Stimulated activated CD8-positive, alpha-beta memory T cell treated with anti-CD3 and anti-CD28 coated beads, Interleukin-4, amount 100 ng/mL, for 4 hours (primary cell): ENCODE measurements at places on chromosomes 7 and 10.

- no peak for DNase-seq
Measured at GRCh38 chr10:119801176-119801575, 71.5 kb downstream of the MCMBP start.

DNA sequence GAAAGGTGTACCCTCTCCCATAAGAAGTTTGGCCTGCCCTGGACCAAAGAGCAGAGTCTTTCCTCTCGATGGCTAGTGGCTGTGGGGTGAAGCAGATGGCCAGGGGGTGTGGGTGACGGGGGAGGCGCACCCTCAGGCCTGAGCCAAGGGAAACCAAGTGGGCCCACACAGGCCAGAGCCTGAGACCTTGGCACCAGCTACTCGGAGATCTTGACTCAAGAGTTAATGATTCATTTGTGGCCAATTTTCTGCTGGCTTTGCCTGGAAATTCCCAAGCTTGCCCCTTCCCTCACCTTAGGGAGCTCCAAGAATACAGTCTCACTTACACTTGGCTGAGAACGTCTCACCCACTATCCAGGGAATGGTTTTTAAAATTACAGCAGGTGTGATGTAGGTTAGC, 42.7 kb downstream of the ZMIZ1 start:
- no peak for DNase-seq

DNA sequence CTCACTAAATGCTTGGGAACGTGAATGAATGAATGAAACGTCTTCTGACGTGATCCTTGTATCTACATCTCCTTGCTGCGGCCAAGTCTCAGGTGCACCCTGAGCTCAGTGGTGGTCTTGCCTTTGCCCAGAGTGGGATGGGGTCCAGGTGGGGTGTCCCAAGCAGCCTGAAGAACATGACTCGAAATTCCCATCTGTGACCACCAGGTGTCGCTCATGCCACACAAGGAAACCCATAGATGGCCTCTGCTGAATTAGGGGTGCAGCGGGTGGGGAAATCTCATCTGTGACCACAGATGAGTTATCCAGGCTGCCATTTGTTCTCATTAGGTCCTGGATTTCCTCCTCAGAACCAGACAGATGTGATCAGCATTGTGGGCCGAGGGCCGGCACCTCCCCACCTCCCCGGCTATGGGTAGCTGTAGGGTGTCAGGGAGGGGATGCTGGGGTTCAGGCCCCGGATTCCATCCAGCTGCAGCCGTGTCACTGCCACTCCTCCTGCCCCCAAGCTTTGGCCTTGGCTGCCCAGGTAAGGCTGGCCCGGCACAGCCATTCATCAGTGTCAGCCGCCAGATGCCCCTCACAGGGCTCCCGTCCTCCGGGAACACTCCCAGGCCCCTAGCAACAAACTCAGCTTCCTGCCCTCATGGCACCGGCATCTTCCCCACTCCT, 21.0 kb upstream of the GNA12 start:
- DNase-seq, result peak; percentile 44

GRCh38 chr10:26090026-26090425, 126.5 kb upstream of the GAD2 start:
- DNase-seq, result no peak

DNA sequence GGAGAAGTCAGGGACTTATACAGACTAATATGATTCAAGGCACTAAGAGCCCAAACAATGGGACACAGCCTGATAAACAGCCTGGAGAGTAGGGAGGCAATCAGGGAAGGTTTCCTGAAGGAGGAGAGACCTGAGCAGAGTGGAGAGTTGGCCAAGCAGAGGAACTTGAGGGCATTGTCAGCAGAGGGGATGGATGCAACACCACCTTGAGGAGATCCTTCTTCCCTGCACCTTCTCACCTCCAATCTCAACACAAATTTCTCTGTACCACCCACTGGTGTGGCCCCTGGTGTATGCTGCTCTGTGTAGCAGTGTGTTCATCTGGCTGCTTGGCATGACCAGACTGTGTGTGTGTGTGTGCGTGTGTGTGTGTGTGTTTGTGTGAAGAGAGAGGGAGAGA, 146.2 kb downstream of the WDR11 start:
- DNase-seq, result no peak

GRCh38 chr7:70776627-70777101, 355.3 kb upstream of the GALNT17 start:
- no peak for DNase-seq
